Lung (tissue), 17 donors: ENCODE measurements at places on chromosomes 2 and 18. TPM values are rescaled to one million over a fixed set of nuclear protein-coding genes. Genes with fewer than 3 reads are reported as not detected.

DNA sequence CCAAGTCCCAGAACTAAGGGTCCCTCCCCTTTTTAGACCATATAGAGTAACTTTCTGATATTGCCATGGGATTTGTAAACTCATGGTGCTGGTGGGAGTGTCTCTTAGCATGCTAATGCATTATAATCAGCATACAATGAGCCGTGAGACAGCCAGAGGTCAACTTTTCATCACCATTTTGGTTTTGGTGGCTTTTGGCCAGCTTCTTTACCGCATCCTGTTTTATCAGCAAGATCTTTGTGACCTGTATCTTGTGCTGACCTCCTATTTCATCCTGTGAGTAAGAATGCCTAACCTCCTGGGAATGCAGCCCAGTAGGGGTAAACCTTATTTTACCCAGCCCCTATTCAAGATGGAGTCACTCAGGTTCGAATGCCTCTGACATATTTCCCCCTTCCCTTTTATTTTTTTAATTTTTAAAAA, 148.2 kb downstream of the PHLPP1 start:
- H3K36me3 ChIP-seq = no peaks in the 10 kb centered on the region
- no peaks in the 10 kb centered on the region for H3K4me1 ChIP-seq
- H3K27me3 ChIP-seq = no peaks in the 10 kb centered on the region
- DNase-seq = no peak
- no peak overlapping the region for H3K27ac ChIP-seq
- no peak overlapping the region for H3K4me3 ChIP-seq

GRCh38 chr2:217672472-217672871, 330.3 kb downstream of the TNS1 start:
- no peak overlapping the region for H3K27ac ChIP-seq
- H3K4me3 ChIP-seq = no peak overlapping the region
- peak; percentile 38 for DNase-seq
- H3K36me3 ChIP-seq = no peaks in the 10 kb centered on the region
- H3K4me1 ChIP-seq = peaks cover 8% of the 10 kb centered on the region

DNA sequence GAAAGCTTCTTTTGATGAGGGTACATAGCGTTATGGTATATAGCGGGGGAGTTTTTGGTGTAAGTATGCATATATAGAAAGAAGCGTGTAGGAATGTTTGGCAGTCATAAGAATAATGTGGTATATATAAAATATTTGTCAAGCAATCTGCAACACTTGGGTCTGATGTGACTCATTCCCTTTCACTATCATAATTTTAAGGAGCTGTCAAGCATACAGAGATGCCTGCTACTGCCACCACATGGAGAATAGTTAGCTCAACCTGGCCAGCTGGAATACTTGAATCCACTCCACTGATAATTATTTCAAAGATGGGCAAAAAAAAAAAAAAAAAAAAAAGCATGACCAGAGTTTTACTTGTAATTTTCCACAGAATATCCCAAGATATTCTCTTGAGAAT, 559.8 kb upstream of the REG3G start:
- H3K4me3 ChIP-seq = no peak overlapping the region
- H3K27me3 ChIP-seq = no peaks in the 10 kb centered on the region
- H3K36me3 ChIP-seq = no peaks in the 10 kb centered on the region
- H3K27ac ChIP-seq = no peak overlapping the region
- no peaks in the 10 kb centered on the region for H3K4me1 ChIP-seq
- no peak for DNase-seq

DNA sequence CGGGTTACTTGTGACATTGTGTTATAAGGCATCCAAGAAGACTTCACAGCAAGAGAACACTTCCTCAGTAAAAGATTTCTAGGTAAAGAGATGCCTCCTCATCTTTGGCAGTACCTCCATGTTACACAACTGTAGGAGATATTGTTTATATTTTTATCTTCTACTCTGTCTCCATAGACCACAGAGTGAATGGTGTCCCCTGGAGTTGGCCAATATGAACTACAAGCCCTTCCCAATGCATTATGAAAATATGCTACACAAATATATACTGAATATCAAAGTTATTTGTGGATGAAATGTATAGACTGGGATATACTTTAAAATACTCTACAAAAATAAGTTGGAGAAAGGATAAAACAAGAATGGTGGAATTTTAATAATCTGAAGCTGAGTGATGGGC, 46.7 kb downstream of the MBOAT2 start:
- no peak overlapping the region for H3K4me3 ChIP-seq
- no peak overlapping the region for H3K27ac ChIP-seq
- no peaks in the 10 kb centered on the region for H3K27me3 ChIP-seq
- peaks cover 9% of the 10 kb centered on the region for H3K36me3 ChIP-seq
- no peaks in the 10 kb centered on the region for H3K4me1 ChIP-seq
- DNase-seq = no peak

The SCYGR7 gene
- total RNA-seq = not detected

The TLX2 gene
- total RNA-seq = not detected

The CPO gene
- total RNA-seq = not detected

DNA sequence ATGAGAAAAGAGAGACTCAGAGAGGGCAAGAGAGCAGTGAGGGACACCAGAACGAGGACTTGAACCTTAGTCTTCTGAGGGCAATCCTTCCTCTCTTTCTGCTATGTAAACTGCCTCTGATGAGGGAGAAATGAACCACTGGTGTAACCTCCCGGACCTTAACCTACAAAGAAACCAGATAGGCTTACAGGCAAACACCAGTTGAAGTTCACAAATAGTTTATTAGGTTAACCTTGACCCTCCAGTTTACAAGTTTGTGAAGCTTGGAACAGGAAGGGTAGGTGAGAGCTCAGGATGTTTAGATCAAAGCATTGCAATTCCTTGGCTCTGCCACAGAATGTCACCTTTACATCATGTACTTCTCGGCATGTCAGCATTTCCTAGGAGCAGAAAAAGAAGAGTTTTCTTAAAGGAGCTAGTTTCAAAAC, 486.4 kb upstream of the SPRED2 start:
- no peaks in the 10 kb centered on the region for H3K27me3 ChIP-seq
- H3K36me3 ChIP-seq = no peaks in the 10 kb centered on the region
- DNase-seq = no peak
- H3K4me1 ChIP-seq = peaks cover 8% of the 10 kb centered on the region
- H3K27ac ChIP-seq = no peak overlapping the region
- H3K4me3 ChIP-seq = no peak overlapping the region

- DNase-seq = no peak
- no peaks in the 10 kb centered on the region for H3K27me3 ChIP-seq
- no peak overlapping the region for H3K4me3 ChIP-seq
- H3K4me1 ChIP-seq = no peaks in the 10 kb centered on the region
- no peaks in the 10 kb centered on the region for H3K36me3 ChIP-seq
Measured at GRCh38 chr2:125543968-125544514, 1111.9 kb upstream of the GYPC start.

GRCh38 chr18:48887294-48887904, 63.4 kb downstream of the SMAD7 start:
- H3K27me3 ChIP-seq = no peaks in the 10 kb centered on the region
- H3K36me3 ChIP-seq = no peaks in the 10 kb centered on the region
- DNase-seq = no peak
- H3K4me3 ChIP-seq = no peak overlapping the region
- H3K4me1 ChIP-seq = no peaks in the 10 kb centered on the region

GRCh38 chr2:138814123-138814898, 34.1 kb upstream of the NXPH2 start:
- no peaks in the 10 kb centered on the region for H3K27me3 ChIP-seq
- H3K36me3 ChIP-seq = no peaks in the 10 kb centered on the region
- H3K4me3 ChIP-seq = no peak overlapping the region
- no peak for DNase-seq
- H3K4me1 ChIP-seq = no peaks in the 10 kb centered on the region
- no peak overlapping the region for H3K27ac ChIP-seq
